Vagina (tissue), 2 donors: ENCODE measurements at places on chromosomes 4 and X.

DNA sequence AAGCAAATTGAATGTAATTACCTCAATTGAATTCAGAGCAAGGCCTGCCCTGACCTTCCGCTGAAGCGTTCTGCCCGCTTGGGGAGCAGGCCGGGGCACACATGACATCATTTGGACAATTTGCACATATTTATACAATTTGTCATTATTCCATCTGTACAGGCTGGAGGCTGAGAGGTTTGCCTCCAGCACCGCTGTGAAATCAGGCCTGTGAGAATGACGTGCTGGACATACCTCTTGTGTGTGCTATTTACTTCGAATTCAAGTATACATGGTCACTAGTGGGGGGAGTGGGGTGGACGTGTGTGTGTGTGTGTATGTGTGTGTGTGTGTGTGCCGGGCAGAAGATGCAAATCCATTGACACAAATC is 285.6 kb downstream of the SHOX start:
- DNase-seq = no peak

DNA sequence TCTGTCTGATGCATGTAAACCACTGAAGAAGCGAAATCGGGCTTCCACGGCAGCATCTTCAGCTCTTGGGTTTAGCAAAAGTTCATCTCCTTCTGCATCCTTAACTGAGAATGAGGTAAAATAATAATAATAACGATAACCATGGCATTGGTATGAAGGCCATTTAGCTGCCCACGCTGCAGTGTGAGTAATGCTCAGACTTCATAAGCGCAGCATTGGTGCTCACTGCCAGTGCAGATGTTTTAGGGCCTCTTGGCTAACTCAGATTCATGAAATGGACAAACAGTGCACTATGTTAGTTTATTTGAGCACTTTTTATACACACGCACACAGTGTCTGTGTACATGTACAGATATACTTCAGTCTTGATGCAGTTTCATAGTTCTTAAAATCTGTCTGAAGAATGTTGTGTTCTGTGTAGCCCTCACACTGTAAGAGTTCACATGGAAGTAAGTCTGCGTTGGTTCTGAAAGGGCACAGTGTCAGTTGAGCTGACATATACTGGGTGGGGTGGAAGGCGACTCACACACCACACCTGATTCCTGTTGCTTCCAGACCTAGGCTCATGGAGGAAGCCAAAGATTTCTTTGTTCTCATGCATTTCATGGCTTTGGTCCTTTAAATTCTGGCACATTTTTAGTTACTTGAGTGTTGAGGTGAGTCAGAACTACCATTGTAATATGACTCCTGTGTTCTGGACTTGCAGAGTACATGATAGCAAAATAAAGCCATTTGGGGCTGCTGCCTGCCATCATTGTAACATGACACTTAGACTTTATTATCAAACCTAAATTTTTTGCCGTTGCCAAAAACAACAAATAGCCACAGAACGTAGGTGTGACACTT is 68.7 kb downstream of the NSD2 start:
- DNase-seq = no peak

- no peak for DNase-seq
These were observed 20.5 kb downstream of the AKAP4 start for GRCh38 chrX:50180073-50180940.

- DNase-seq = no peak
These were observed 34.6 kb downstream of the SEPTIN11 start for GRCh38 chr4:76984127-76984526.

- DNase-seq = no peak
These were observed 47.4 kb upstream of the PHOX2B start for GRCh38 chr4:41795796-41796385.
